ENCODE measurements at places on chromosomes 2 and 18.

DNA sequence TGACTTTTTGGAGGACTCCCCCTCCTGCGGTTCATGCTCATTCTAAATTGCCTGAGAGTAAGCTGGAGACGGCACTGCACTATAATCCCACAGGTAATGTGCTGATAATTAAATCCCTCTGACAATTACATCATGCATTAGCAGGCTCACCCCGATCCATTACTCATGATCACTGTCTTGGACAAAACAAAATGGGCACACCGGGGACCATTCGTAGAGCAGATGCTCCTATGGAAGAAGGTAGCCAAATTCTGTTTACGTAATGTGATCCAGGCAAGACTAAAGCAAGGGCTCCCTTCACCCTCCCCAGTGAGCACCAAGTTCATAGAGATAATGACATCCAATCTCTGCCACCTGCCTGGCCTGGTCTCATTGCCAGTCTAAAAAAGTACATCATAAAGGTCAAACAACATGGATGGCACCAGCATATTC, 657.1 kb upstream of the SOX11 start:
- no peak for DNase-seq

DNA sequence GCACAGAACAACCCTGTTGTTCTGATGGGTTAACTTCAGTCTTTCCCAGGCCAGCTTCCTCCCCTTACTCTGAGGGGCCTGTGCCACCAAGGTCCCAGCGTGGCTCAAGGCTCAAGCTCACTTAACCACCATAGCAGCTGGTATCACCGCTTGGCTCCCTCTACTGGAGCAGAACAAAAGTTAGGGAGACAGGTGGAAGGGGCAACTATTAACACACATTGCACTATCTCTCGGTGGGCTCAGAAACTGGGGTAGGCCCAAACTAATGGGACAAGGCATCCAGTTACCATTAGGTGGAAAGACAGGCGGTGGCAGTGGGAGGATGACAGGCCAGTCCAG, 88.7 kb upstream of the ATL2 start:
- DNase-seq = peak; percentile 19

GRCh38 chr2:65357959-65358294, 74.5 kb downstream of the SPRED2 start:
- no peak for DNase-seq

DNA sequence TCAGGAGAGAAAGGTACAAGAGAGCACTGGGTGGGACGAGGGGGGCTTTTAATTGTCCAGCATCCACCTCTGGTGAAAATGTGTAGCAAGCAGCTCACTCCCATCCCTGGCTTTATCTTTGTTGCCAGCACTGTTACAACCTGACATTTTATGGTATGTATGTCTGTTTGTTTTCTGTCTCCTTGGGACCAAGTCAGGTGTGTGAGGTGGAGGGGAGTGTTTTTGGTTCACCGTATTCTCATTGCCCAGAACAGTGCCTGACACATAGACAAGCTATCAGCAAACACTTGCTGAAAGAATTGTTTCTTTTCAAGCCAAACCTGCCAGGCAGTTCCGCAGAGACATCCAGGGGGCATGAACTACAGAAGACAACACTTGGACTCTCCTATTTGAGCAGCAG, 24.7 kb downstream of the TGFA start:
- no peak for DNase-seq

DNA sequence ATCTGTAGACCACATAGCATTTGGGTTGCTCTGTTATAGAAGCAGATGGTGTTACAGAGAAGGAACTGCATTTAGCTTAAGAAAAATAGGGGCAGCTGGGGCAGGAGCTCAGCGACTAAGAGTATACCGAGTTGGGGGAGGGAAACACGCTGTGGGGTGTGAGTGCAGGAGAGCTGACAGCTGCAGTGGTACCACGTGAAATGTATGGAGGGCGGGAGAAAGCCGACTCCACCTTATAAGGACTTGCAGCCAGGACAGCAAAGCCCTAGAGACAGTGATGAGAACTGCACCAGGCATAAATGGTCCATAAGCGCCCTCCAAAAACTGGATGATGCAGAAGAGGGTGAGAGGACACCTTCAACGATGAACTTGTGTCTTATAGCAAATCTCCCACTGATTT, 237.6 kb downstream of the PRKCE start:
- peak; percentile 99 for DNase-seq

DNA sequence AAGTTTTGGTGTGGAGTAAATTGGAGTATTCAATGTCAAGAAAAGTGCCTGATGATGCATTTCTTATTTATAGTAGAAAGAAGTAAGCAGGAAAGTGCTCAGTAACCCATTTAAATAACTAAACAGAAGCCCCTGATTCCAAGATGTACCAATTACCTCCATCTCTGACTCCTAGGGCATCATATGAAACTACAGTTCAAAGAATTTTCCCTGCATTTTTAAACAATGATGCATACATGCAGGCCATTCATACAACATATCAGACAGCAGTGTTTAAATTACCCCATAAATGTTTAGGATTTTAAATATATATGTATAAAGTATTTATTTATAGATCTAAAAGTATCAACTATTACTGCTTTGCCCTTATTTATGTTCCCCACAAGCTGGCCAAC, 36.2 kb downstream of the FTCDNL1 start:
- DNase-seq = no peak

- DNase-seq = no peak
Measured at GRCh38 chr2:69104261-69104660, 91.3 kb downstream of the ANTXR1 start.

GRCh38 chr2:122395687-122396086, 640.2 kb downstream of the TSN start:
- DNase-seq = no peak

GRCh38 chr2:12259493-12259892, 457.2 kb upstream of the TRIB2 start:
- DNase-seq = no peak

GRCh38 chr2:53750041-53750768, 17.4 kb upstream of the CHAC2 start:
- DNase-seq = no peak

DNA sequence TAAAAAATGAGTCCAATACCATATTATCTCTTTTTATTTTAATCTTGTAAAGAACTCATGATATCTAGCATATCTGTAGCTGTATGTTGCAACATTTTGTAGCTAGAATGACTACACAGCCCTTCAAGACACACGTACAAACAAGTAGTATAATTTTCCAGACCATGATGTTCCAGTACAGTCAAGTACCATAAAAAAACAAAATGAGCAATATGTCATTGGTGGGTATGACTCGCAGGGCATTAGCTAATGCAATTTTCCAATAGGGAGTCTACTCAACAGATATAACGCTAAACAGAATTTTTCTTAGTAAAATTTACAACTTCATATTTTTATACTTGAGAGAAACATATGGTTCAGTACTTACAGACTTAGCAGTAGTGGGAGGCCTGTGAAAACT, 53.6 kb upstream of the UGP2 start:
- DNase-seq = no peak

DNA sequence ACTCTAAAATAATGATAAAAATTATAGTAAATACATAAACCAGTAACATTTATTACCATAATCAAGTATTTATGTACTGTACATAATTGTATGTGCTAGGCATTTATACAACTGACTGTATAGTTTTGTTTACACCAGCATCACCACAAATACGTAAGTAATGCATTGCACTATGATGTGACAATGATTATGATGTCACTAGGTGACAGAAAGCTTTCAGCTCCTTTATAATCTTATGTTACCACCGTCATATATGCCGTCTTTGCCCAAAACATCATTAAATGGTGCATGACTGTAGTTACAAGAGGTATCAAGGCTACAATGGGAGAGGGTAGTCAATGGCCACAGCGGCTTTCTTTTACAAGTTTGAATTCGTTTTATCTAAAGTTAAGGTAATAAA, 60.1 kb downstream of the ICOS start:
- no peak for DNase-seq

DNA sequence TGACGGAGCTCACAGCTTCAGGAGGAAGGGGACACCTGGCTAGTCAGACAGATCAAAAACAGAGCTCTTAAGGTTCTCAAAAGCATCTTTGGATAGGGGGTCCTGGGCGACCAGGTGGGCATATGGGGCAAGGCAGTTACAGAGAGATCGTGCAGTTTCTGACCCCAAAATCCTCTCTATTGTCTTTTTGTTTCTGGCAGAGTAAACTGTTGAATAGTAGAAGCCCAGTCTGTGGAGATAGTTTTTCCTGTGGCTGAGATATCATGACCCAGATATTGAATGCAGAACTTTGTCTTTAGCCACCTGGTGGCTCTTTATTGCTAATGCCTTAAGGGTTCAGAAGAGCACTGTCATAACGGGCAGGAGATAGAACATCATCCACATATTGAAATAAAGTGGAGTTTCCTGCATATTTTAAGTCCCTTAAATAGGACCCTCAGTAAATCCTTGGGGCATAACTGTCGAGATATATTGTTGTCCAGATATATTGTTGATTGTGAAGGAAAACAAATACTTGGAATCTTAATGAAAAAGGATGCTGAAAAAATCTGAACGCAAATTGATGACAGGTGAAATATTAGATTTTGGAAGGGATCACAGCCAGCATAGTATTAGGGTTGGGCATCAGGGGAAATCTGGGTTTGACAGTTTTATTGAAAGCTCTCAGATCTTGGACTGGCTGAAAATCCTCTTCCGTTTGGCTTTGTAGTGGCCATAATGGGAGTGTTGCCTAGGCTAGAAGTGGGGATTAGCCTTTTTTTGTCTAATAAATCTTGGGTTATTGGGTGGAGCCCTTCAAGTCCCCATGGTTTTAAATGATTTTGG, 14.1 kb upstream of the ZDBF2 start:
- no peak for DNase-seq

DNA sequence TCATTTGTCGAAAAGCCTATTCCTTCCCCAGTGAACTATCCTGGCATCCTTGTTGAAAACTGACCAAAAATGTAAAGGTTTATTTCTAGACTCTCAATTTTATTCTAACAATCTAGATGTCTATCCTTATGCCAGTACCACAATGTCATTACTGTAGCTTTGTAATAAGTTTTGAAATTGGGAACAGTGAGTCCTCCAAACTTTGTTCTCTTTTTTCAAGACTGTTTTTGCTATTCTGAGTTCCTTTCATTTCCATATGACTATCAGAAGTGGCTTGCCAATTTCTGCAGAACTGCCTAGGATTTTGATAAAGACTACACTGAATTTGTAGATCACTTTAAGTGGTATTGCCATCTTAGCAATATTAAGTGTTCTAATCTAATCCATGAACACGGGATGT, 9.7 kb downstream of the STARD7 start:
- DNase-seq = no peak
